ENCODE measurements at places on chromosomes 1 and 21. TPM values are rescaled to one million over a fixed set of nuclear protein-coding genes. Genes with fewer than 3 reads are reported as not detected.
A peak's percentile ranks its signal among the peaks of the same experiment; 100 is the strongest.

The SYTL1 gene
- 0.93 TPM for polyA plus RNA-seq

The KRTAP6-2 gene
- polyA plus RNA-seq = not detected

The PLA2G2D gene
- polyA plus RNA-seq = 0.06 TPM

The COL18A1 gene
- polyA plus RNA-seq = 255 TPM

The REN gene
- polyA plus RNA-seq = not detected

The TMEM61 gene
- polyA plus RNA-seq = not detected

The ADGRL2 gene
- polyA plus RNA-seq = 21.1 TPM

The AGRN gene
- 18.1 TPM for polyA plus RNA-seq

The ADARB1 gene
- polyA plus RNA-seq = 1.6 TPM

The PDZK1 gene
- 42.0 TPM for polyA plus RNA-seq

The RSPH1 gene
- polyA plus RNA-seq = not detected

The CROCC gene
- 3.9 TPM for polyA plus RNA-seq

The LCK gene
- 1.2 TPM for polyA plus RNA-seq

The S100B gene
- 0.79 TPM for polyA plus RNA-seq

The KIAA0040 gene
- polyA plus RNA-seq = 4.6 TPM

The ATP5PB gene
- 234 TPM for polyA plus RNA-seq

The CDK18 gene
- 2.4 TPM for polyA plus RNA-seq

The CELA2B gene
- not detected for polyA plus RNA-seq

The ABCG1 gene
- 3.5 TPM for polyA plus RNA-seq

- no peak for DNase-seq
These were observed 7.3 kb downstream of the PSEN2 start for GRCh38 chr1:226877669-226878068.

DNA sequence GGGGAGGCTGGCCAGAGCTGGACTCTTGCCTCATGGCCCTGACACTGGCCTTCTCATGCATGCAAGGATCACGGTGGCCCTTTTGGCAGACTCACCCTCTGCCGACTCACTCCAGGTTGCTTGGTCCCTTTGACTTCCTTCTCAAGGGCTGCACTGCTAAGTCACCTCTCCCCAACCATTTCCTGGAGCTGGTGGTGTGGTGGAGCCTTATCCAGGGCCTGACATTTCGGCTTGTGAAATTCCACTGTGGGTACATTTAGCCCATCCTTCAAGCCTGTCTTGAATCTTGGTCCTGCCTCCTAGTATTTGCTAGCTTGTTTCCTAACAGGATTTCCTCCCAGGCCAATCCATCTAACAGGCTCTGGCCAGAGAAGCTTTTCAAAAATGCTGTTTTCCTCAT is 52.6 kb upstream of the JUN start:
- DNase-seq = no peak

DNA sequence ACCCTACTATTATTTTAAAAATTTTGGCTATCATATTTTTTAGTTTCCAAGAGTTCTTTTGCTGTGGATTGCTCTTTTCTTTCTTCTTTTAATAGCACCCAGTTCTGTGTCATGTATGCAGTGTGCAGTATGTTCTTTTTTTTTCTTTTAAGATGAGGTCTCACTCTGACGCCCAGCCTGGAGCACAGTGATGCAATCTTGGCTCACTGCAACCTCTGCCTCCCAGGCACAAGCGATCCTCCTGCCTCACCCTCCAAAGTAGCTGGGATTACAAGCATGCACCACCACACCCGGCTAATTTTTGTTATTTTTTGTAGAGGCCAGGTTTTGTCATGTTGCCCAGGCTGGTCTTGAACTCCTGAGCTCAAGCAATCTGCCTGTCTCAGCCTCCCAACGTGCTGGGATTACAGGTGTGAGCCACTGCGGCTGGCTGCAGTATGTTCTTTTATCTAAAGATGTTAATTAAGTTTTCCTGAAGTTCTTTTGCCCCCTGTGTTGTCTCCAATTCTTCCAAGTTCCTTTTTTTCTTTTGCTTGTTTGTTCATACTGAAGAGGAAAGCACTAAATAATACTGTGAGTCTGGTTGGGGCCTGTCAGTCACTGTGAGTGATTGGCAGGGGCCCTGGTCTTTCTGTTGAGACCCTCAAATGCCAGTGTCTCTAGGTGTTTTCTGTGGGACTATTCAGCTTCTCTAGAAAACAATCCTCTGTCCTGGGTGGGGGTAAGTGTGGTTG is 17.5 kb upstream of the TTC22 start:
- peak; percentile 3 for DNase-seq

GRCh38 chr1:77030401-77031105 is 163.3 kb downstream of the ST6GALNAC5 start:
- no peak for DNase-seq

GRCh38 chr21:36535618-36536241 is 55.8 kb upstream of the CLDN14 start:
- DNase-seq = no peak

GRCh38 chr1:14350197-14350596 is 248.3 kb upstream of the KAZN start:
- DNase-seq = no peak

- peak; percentile 61 for DNase-seq
These were observed 684 bp downstream of the SLC2A1 start for GRCh38 chr1:42957880-42958487.

DNA sequence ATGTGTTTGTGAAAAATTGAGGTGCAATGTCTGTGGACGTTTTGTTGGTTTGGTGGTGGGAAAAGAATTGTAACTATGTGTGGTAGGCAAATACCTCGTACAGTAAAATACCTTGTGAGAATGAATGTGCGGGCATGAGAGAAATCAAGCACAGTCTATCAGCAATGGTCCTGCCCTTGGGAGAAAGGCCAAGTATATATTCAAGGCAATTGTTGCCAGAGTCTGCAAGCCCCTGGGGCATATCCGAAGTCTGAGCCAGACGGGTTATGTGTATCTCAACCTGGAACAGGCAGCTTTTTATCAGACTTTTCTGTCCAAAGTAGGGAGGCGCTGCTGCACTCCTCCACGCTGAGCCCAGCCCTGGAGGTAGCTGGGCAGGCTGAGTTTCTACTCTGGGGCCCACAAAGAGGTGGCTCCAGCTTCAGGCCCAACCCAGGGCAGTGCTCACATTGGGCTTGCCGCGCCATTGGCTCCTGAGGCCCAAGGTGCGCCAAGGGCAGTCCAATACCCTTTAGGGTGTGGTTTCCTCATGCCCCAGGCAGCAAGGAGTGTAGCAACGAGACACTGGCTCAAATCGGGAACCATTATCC is 9.4 kb upstream of the GNL2 start:
- no peak for DNase-seq

GRCh38 chr1:231170875-231171274 is 9.0 kb downstream of the TRIM67 start:
- no peak for DNase-seq

- no peak for DNase-seq
These were observed 480.2 kb downstream of the COL11A1 start for GRCh38 chr1:102628109-102628613.

GRCh38 chr21:31162827-31163226 is 124.6 kb upstream of the KRTAP19-8 start:
- DNase-seq = no peak

DNA sequence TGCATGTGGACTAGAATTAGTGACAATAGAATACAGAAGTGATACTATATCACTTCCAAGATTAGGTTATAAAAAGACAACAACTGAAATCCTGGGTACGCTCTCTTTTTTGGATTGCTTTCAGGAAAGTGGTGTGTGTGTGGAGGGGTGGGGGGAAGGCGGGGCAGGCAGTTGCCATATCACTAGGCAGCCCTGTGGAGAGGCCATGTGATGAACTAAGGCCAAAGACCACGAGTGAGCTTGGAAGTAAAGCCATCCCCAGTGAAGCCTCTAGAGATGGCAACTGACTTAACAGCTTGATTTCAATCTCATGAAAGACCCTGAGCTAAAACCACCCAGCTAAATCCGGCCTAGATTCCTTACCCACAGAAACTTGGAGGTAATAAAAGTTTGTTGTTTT is 6.2 kb upstream of the ASPM start:
- DNase-seq = no peak

GRCh38 chr1:11576109-11576875 is 77.9 kb downstream of the FBXO2 start:
- no peak for DNase-seq

GRCh38 chr1:223016890-223017289 is 126.2 kb downstream of the TLR5 start:
- peak; percentile 22 for DNase-seq

GRCh38 chr1:2587071-2587859 is 688 bp downstream of the PRXL2B start:
- DNase-seq = no peak

DNA sequence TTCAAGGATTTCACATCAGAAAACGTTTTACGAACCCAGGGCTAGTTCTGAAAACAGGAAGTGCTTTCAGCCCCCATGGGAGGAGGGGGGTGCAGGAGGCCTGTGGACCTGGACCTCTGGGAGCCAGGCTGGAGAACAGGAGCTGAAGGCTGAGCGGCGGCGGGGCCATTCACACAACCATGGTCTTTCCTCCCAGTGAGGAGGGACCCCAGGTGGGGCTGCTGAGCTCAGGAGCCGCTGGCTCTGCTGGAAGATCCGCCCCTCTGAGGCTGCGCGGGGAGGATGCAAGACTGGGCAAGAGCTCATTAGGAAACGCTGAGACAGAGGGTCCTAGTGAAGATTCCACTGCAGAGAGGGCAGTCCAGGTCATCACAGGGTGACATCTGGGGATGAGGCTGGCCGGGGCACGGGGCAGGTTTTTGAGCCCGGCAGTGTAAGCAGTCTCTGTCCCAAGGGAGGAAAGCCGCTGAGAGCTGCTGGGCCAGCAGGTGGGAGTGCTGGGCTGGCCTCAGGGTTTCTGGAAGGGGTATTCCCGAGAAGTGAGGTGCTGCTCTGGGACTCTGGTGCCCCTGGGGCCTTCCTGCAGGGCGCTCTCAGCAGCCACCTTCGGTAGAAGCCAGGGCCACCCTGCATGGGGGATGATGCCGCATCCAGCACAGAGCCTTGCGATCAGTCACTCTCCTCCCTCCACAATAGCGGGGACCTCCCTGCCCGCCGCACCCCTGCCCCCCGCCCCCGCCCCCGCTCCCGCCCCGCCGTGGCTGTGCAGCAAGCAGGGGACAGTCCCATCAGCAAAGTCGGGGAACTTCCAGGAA is 7.5 kb downstream of the MX2 start:
- DNase-seq = no peak

- DNase-seq = no peak
These were observed 228.6 kb upstream of the LYPLAL1 start for GRCh38 chr1:218945050-218945449.

DNA sequence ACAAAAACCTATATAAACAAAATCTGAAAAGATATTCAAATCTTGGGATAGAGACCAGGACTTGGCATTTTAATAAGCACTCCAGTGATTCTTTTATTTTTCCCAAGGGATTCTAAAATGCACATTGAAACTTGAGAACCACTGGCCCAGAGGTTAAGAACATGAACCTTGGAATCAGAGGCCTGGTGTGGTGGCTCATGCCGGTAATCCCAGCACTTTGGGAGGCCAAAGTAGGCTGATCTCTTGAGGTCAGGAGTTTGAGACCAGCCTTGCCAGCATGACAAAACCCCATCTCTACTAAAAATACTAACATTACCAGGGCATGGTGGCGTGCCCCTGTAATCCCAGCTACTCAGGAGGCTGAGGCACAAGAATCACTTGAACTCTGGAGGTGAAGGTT is 12.9 kb upstream of the CEP85 start:
- DNase-seq = no peak

- no peak for DNase-seq
These were observed 45.9 kb downstream of the MATN1 start for GRCh38 chr1:30677471-30677870.

GRCh38 chr1:170698301-170699275 is 34.7 kb downstream of the PRRX1 start:
- DNase-seq = no peak

GRCh38 chr1:67978890-67979516 is 71.4 kb downstream of the DIRAS3 start:
- DNase-seq = no peak

DNA sequence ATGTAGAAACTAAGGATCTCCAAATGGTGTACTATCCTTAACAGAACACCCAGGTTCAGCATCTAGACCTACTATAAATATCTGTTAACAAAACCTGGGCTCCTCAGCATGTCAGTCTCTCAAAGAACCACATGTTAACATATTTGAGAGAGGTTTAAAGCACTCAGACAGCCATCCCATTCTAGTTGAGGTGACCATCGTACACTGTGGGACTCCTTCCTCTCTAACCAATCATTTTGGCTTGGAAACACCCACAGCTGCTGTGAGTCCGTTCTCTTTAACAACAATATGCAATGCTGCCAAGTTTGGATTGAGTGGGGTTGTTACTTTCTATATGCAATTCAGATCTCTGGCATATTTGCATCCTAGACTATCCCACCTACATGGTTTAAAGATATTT is 105.8 kb downstream of the MRPL39 start:
- DNase-seq = no peak

DNA sequence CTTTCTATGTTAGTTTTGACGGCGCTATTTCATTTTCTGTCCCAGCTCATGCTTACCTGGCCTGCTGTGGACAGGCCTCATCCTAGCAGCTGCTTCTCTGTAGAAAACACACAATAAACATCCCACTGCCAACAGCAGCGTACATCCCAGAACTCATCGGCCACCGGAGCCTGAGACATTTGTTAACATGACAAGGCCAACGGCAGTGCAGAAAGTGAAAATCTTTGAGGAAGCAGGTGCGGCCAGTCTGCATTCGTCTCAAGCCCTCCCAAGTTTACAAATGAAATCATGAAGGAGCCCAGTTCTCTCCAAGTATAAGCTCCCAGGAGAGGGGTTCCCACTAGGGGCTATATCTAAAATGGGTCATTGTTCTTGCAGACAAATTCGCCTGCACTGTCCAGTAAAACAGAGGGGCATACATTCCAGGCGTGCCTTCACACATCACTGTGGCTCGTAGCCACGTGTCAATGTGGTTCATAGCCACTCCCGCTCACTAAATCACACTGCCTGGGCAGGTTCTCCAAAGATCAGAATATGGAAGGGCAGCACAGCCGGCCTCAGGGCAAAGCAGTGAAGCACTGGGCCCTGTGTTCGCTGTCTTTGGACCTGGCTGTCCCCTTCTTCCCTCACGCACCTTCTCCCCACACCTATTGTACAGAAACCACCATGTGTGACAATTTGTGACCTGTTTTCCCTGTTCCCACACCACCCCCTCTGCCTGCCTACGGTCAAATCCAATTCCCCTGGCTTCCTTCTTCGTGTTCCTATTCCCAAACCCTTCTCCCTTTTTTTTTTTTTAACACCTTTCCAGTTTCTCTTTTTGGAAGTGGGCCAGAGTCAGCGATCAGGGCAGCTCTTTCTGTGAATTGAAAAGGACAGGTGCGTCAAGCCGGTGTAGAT is 27.0 kb upstream of the ABCG1 start:
- no peak for DNase-seq

DNA sequence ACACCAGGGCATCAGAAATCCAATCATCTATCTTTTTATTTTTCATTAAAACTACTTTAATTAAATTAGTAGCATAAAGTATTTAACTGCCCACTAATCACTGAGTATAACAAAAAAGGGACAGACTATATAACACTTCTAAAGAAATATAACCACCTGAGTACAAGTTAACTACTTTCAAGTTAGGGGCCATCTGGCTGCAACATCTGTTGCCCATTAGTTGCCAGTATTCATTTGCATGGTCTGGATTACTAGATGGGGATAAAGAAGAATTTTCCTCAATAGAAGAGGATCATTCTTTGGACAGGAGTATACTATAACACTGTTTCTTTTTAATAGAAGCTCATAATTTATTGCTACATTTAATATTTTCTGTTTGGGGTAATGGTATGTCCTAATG is 446.4 kb downstream of the AMY1C start:
- DNase-seq = no peak

- no peak for DNase-seq
These were observed 543 bp upstream of the MARK1 start for GRCh38 chr1:220527279-220527907.

All from liver (tissue), 10 donors.